Glutamatergic neuron (in vitro differentiated cells): ENCODE measurements at places on chromosomes 7 and 10.

GRCh38 chr7:1927937-1928644 is 258.0 kb downstream of the ELFN1 start:
- peaks cover 10% of the 10 kb centered on the region for H3K27me3 ChIP-seq
- no peaks in the 10 kb centered on the region for H3K36me3 ChIP-seq
- H3K4me3 ChIP-seq, result no peak overlapping the region
- H3K27ac ChIP-seq, result no peak overlapping the region
- DNase-seq, result no peak

- no peak for DNase-seq
- peaks cover 17% of the 10 kb centered on the region for H3K27me3 ChIP-seq
- peak overlapping the region; percentile 79 for H3K27ac ChIP-seq
- peaks cover 24% of the 10 kb centered on the region for H3K36me3 ChIP-seq
Measured at GRCh38 chr7:4240042-4240441, 442.1 kb upstream of the FOXK1 start.

GRCh38 chr10:124998624-124999291 is 56.8 kb downstream of the ZRANB1 start:
- H3K4me3 ChIP-seq, result no peak overlapping the region
- H3K27ac ChIP-seq, result no peak overlapping the region
- DNase-seq, result no peak

DNA sequence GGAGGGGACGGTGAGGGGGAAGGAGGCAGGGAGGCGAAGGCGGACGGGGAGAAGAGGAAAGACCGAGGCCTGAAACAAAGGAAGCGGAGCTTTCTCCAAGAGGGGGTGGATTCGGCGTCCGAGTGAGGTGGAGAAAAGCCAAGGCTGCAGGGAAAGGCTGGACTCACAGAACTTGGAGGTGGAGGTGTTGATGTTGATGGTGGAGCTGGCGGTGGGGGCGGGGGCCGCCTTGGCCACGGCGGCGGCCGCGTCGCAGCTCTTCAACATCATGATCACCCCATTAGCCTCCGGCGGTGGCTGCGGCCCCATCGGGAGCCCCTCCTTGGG is 578 bp downstream of the CACUL1 start:
- H3K27ac ChIP-seq, result peak overlapping the region; percentile 97
- H3K4me3 ChIP-seq, result peak overlapping the region; percentile 90
- H3K36me3 ChIP-seq, result no peaks in the 10 kb centered on the region
- peak; percentile 75 for DNase-seq

- H3K27me3 ChIP-seq, result peaks cover 6% of the 10 kb centered on the region
- no peak overlapping the region for H3K27ac ChIP-seq
- DNase-seq, result no peak
Measured at GRCh38 chr10:123621916-123622315, 44.2 kb upstream of the GPR26 start.

DNA sequence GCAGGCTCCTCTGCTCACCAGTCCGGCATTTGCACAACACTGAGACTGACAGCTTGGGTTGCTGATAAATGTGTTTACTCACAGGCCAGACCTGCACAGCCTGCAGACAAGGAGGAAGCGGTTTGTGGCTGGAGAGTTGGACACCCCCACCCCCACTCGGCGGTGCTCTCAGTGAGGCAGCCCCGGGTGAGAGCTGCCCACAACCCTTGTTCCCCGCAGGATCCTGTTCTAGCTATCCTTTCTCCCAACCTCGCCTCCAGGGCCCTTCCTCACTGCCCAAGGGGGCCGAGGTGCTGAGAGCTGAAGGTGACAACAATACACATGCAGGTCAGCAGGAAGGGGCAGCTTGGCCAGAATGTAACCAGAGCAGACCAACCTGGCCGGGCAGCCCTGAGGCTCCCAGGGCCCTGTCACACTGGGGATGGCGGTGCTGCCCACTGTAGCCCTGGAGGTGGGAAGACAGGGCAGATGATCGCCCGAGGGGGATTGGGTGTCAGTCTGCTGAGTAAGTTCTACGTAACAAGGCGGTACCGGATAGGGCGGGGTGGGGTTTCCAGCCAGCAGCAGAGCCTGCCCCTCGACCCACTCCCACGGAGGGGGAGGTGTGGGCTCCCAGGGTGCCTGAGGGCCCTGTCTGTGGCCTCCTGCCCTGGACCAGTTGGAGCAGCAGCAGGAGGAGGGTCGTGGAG is 2.1 kb upstream of the ADAM8 start:
- peaks cover 6% of the 10 kb centered on the region for H3K4me1 ChIP-seq
- H3K27ac ChIP-seq, result peak overlapping the region; percentile 64
- H3K36me3 ChIP-seq, result no peaks in the 10 kb centered on the region
- H3K27me3 ChIP-seq, result peaks cover 2% of the 10 kb centered on the region
- DNase-seq, result no peak
- no peak overlapping the region for H3K4me3 ChIP-seq

DNA sequence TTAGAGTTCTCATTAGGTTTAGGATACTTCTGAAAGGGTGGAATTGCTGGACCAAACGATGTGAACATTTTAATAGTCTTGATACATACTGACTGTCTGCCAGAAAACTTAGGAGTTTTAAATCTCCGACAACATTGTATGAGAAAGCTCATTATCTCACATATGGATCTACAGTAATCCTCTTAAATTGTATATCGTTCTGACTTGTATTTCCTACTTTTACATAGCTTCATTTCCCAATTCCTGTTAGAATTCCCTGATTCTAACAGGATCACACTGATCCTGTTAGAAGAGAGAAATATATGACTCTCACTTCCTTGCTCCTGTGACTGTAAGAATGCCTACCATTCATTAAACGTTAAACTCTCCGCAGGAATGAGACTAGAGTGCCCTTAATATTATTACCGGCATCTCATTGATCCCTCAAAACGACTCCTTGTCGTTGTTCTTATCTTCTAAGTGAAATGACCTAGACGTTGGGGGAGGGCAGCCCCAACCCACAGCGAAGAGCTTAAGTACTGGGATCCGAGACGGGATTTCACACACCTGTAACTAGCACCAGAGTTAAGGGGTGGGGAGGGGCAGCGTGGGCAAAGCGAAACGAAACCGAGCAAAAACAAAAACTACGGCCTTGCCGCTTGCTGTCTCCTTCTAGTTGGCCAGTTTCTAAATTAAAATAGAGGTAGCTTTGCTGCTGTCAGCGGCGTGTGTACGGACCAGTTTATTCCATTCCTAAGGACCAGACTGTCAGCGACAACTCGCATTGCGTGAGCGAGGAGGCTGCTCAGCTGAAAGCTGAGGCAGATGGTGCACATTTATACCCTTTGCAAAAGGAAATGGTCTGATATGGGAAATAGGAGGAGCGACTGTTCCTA is 678 bp upstream of the TMEM106B start:
- peak overlapping the region; percentile 77 for H3K27ac ChIP-seq
- H3K36me3 ChIP-seq, result no peaks in the 10 kb centered on the region
- H3K27me3 ChIP-seq, result peaks cover 2% of the 10 kb centered on the region
- peaks cover 5% of the 10 kb centered on the region for H3K4me1 ChIP-seq
- DNase-seq, result no peak
- peak overlapping the region; percentile 99 for H3K4me3 ChIP-seq

GRCh38 chr10:29636178-29636577 is 1.4 kb upstream of the SVIL start:
- no peak for DNase-seq
- H3K4me3 ChIP-seq, result no peak overlapping the region
- H3K36me3 ChIP-seq, result peaks cover 9% of the 10 kb centered on the region
- peaks cover 43% of the 10 kb centered on the region for H3K4me1 ChIP-seq
- H3K27ac ChIP-seq, result peak overlapping the region; percentile 94

- no peak overlapping the region for H3K27ac ChIP-seq
- no peaks in the 10 kb centered on the region for H3K4me1 ChIP-seq
- DNase-seq, result no peak
- H3K4me3 ChIP-seq, result no peak overlapping the region
- H3K27me3 ChIP-seq, result peaks cover 9% of the 10 kb centered on the region
- no peaks in the 10 kb centered on the region for H3K36me3 ChIP-seq
Measured at GRCh38 chr10:70943841-70944466, 55.6 kb upstream of the PCBD1 start.

- H3K36me3 ChIP-seq, result peaks cover 7% of the 10 kb centered on the region
- DNase-seq, result no peak
- no peaks in the 10 kb centered on the region for H3K27me3 ChIP-seq
- H3K4me1 ChIP-seq, result no peaks in the 10 kb centered on the region
- H3K4me3 ChIP-seq, result no peak overlapping the region
- no peak overlapping the region for H3K27ac ChIP-seq
Measured at GRCh38 chr10:80878330-80878729, 340.6 kb downstream of the SH2D4B start.

- no peak overlapping the region for H3K27ac ChIP-seq
- no peaks in the 10 kb centered on the region for H3K36me3 ChIP-seq
- no peak overlapping the region for H3K4me3 ChIP-seq
Measured at GRCh38 chr7:17126413-17127268, 171.8 kb upstream of the AHR start.

GRCh38 chr7:54260941-54261371 is 281.2 kb upstream of the VSTM2A start:
- no peaks in the 10 kb centered on the region for H3K36me3 ChIP-seq
- no peak overlapping the region for H3K4me3 ChIP-seq
- no peak overlapping the region for H3K27ac ChIP-seq
- DNase-seq, result no peak
- no peaks in the 10 kb centered on the region for H3K27me3 ChIP-seq
- no peaks in the 10 kb centered on the region for H3K4me1 ChIP-seq
